Right ventricle myocardium superior (tissue), 1 donor: ENCODE measurements at places on chromosomes 2 and 18.

DNA sequence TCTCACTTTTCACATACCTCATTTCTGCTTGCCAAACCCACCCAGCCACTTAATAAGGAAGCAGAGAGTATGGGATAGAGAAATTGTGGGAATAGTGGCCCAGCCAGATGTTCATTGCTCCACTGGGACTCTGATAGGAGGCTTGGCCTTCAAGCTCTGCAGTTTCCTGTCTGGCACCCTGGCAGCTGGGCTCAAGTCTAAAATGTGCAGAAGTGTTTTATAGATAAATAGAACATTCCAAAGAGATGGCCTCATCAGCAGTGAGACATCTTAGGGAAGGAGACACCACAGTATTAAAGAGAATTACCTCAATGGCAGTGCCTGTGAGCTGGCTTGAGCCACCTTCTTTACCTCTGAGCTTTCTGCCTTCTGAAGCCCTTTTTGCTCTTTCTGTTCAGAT, 24.7 kb downstream of the COPS7B start:
- DNase-seq, result no peak

DNA sequence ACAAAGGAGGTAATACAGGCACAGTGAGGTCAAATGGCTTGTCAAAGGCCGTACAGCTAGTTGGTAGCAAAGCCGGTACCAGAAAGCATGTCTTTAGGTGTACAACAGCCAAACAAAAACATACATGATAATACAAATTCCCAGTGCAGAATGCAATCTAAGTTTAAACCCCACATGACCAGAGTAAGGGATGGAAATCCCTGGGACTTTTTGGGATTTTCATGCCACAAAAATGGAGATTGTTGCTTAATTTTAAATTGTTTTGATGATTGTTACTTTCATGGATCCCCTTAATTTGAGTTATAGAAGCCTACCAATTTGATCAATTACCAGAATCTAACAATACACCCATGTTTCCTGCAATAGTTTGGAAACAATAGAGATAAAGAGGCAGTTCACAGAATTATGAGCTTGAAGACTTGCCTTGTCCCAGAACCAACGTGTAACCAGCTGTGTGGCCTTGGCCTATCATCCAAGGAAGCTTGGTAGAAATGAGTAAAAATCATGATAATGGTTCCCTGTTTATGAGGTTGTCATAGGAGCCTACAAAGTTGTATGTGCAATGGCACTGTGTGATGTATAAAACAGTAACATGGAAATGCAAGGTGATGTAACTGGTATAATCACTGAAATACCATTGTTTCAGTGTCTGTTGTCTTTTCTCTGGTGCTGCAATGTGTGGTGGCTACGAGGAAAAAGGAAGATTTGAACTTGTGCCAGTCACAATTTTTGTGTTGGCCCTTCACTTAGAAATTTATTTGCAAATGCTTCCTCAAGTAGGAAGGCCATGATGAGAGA, 85.3 kb downstream of the ZEB2 start:
- DNase-seq, result no peak

- DNase-seq, result no peak
Observed at GRCh38 chr2:240472078-240472790, 36.8 kb downstream of the GPC1 start.

- DNase-seq, result peak; percentile 57
Observed at GRCh38 chr2:18991177-18992168, 366.9 kb downstream of the OSR1 start.

DNA sequence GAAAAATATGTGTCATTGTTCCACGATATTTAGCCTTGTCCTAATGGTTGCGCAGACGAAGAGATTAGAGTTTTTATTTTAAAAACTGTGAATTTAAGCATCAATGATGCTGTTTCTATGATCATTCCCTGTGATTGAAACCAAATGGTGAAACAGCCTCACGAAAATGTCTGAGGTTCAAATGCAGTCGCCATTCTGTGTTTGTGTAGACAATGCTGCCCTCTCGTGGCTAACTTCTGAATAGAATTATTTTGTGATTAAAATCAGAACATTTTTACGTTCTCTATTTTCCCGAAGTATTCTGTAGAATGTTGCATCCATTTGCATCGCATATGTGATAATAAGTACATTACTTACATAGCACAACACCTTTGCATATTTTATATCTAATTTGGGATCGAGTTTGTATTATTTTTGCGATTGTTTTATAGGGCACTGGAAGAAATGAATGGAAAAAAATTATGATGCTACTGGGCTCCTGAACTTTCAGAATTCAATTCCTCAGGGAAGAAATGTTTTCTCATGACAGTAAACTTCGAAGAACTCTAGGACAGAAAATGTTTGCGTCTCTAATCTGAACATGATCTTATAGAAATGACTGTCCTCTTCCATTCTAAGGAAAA, 54.8 kb upstream of the CREB1 start:
- no peak for DNase-seq

GRCh38 chr2:15531095-15531854, 29.9 kb downstream of the NBAS start:
- DNase-seq, result no peak

GRCh38 chr2:11122380-11122779, 32.9 kb upstream of the SLC66A3 start:
- DNase-seq, result no peak

GRCh38 chr2:220887876-220888275, 684.2 kb downstream of the EPHA4 start:
- DNase-seq, result no peak

GRCh38 chr2:42025151-42025582, 22.7 kb upstream of the PKDCC start:
- DNase-seq, result no peak

GRCh38 chr18:79343567-79344207, 52.0 kb upstream of the NFATC1 start:
- no peak for DNase-seq

- DNase-seq, result no peak
Observed at GRCh38 chr18:76993085-76993382, 139.5 kb downstream of the MBP start.

DNA sequence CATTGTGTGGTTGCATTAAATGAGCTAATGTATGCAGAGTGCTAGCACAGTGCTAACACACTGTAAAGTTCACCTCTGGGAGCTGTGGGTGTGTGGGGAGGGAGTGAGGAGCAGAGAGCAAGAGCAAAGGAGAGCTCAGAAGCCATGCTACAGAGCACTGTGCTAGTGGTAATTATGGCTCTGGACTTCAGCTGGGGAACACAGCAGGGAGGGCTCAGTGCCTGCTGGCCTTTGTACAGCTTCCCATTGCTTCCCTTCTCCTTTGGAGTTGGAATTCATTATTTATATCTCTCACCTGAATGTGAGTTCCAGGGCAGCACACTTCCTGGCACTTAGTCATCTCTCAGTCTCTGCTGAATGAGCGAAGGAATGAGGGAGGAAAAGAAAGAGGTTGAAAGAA, 2.5 kb upstream of the PLA2R1 start:
- no peak for DNase-seq

DNA sequence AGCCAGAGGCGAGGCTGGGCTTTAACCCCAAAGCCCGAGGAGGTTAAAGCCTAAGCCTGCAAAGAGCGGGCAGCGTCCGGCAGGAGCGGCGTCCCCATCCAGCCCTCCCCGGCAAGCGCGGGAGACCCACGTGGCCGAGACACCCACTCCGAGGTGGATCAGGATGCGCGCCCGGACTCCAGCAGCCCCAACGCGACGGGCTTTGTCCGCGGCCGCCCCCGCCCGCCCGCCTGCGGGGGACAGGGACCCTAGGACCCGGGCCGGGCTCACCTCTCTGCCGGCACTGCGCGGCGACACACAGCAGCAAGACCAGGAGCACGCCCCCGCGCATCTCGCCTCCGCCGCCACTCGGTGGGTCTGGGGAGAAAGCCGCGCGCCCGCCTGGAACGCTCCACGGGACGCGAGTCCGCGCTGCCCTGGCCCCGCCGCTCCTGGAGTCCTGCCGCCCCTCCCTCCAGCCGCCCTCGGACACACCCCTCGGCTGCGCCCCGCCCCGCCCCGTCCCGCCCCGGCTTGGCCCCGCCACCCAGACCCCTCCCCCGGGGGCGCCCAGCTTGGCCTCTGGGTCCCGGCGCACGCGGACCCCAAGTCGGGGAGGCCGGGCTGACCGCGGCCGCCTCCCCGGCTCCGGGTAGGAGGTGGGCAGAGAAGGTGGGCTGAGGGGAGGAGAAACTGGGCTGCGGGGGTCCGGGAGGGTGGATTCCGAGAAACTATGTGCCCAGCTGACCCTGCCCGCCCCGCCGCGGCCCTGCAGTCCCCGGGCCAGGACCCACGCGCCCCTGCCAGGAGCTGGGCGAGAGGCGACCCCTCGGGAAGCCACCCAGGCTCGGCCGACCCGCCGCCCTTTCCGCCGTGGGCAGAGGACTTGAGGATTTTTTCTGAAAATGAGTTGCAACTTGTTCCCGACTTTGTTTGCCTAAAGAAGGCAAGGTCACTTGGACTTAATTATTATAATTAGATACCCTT, at the start of gene LAMA1:
Gene LAMA1 (minus strand): TSS at position 408 of the 966 bp plus-strand sequence. CDS start 77 bp downstream, at position 331.
- DNase-seq, result no peak

- no peak for DNase-seq
Observed at GRCh38 chr2:73225513-73226360, 7.3 kb downstream of the PRADC1 start.

- no peak for DNase-seq
Observed at GRCh38 chr2:223416815-223417610, 185.1 kb downstream of the SCG2 start.

- no peak for DNase-seq
Observed at GRCh38 chr2:45330108-45330507, 281.0 kb downstream of the SRBD1 start.

DNA sequence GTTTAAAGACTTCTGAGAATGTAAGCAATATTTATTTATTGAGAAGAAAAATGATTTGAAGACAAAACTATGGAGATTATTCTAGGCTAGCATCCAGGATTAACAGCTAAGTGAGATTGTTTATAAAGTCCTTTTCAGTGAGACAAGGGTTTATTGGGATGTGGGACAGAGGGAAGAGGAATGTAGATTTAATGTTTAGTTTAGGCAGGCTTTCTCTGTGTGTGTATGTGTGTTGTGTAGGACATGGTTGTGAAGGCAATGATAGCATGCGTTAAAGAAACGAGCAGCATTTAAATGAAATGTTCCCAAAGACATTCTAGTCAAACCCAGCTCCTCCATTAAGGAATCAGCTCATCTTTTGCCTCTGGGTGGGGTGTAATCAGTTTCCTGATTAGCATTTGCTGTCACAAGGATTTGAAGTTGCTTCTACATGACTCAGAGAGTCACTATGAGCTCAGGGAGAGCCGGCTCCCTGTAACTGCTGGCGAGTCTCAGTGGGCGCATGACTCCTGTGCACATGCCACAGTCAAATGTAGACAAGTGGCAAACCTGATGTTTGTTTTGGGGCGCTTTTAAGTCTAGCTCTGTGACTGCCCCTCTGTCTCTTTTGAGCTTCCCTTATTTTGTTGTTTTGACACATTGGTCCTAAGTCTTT, 442.2 kb upstream of the CELF4 start:
- no peak for DNase-seq

DNA sequence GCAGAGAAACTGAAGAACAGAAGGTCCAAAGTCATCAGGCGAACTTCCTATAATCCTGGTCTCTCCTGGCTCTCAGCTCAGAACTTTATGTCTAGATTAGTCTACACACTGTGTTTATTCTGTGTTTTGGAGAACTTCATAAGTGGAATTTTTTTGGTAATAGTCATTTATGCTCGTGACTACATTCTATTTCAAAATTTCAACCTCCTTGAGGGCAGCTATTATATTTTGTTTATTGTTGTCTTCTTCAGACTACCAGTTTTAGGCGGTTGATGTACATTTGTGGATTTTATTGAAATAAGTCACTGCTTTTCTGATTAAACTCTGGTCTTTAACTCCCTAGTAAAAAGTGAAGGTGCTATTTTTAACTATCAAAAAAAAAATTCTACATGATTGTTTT, 816.6 kb downstream of the SATB2 start:
- DNase-seq, result no peak

DNA sequence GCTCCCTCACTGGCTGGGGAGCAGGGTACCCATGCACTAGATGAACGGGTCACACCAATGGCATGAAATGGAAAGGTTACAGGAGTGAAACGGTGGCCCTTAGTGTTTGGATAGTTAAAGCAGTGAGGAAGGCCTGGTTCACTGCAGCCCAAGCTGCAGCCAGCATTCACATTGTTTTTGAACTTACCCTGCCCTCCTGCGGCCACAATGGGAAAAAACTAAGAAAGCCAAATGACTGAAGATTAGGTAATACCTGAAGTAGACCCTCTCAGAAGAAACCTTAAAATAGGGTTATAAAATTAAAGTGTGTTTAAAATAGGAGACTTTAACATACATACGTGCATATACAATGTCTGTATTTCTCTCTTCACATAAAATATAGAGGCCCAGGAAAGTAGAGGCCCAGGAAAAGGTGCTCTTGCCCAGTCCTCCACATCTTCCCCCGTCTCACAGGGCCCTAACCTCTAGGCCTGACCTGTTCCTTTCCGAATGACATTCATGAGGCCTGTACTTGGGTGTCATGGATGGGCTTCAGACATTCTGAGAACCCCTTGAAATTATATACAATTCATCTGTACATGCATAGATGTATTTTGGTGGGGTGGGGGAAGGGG, 33.3 kb downstream of the DOK1 start:
- DNase-seq, result peak; percentile 52

- DNase-seq, result no peak
Observed at GRCh38 chr2:141455877-141456276, 674.9 kb downstream of the LRP1B start.

DNA sequence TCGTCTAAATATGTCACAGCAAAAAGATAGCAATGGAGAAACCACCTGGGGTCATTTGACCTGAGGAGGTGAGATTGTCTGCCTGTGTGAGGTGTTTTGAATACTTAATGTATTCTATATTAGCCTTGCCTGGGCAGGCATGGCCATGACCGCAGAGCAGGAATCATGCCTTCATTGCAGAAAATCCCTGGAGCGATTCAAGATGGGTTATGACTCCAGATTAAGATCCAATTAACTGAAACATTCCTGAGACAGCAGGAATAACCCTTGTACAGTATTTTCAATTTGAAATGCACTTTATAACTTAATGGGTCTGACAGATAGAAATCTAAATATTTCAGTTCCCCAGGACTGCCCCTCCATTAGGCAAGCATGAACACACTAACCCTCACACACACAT, 227.3 kb upstream of the RAB6C start:
- no peak for DNase-seq

DNA sequence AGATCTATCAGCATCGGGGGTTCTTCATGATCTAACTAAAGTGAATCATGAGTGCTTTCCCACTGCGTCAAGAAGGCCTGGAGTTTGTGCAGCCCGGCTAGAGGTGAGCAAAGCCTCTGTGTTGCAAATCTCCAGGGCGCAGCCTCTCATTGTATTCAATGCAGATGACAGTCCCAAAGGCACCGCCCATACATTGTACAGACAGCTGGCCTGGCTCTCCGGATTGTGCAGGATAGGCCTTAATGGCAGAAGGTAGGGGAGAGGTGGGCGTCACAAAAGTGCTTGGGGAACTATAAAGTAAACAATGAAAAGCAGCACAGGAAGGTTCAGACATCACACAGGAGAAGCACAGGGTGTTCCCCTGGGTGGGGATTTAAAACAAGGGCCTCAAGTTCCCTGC, 907 bp upstream of the GYPC start:
- DNase-seq, result no peak

- DNase-seq, result no peak
Observed at GRCh38 chr2:188979187-188980114, 5.3 kb downstream of the COL3A1 start.

DNA sequence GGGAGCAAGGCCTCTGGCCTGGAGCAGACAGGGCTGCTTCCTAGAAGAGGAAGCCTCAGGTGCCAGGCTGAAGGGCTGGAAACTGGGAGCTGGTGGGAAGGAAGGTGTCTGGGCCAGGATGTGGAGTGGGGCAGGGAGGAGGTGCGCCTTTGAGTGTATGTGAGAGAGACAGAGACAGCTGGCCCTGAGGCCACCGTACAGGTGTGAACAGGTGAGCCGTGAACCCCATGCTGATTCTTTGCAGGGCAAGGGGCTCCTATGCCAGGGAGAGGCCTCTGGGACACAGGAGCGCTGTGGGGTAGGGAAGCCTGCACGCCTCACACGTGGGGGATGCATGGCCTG, 16.3 kb downstream of the ZFP36L2 start:
- no peak for DNase-seq
